Metanephros (tissue), 2 donors: ENCODE measurements at places on chromosomes 13 and 19. TPM values are rescaled to one million over a fixed set of nuclear protein-coding genes. Genes with fewer than 3 reads are reported as not detected.

CGB7 gene
- total RNA-seq = 1.3 TPM

NTN5 gene
- total RNA-seq = 0.76 TPM

LSM14A gene
- 200 TPM for total RNA-seq

PNMA8A gene
- total RNA-seq = 44.5 TPM

VSTM1 gene
- total RNA-seq = 2.9 TPM

HNRNPL gene
- 311 TPM for total RNA-seq

FFAR3 gene
- total RNA-seq = 0.76 TPM

LILRA1 gene
- 1.1 TPM for total RNA-seq

KL gene
- total RNA-seq = 44.2 TPM

ZIM2 gene
- total RNA-seq = 3.9 TPM

TEX26 gene
- not detected for total RNA-seq

GRIN2D gene
- 0.99 TPM for total RNA-seq

OR1M1 gene
- not detected for total RNA-seq

LGI4 gene
- total RNA-seq = 5.1 TPM

SH2D3A gene
- total RNA-seq = 11.9 TPM

CATSPERD gene
- total RNA-seq = not detected

LHB gene
- total RNA-seq = 1.1 TPM

LRRC4B gene
- 35.3 TPM for total RNA-seq

SYDE1 gene
- 26.7 TPM for total RNA-seq

TMEM38A gene
- 45.7 TPM for total RNA-seq

SPACA4 gene
- total RNA-seq = not detected

MEF2B gene
- 0.18 TPM for total RNA-seq

OR10H1 gene
- not detected for total RNA-seq

MAST1 gene
- 1.1 TPM for total RNA-seq

CLEC17A gene
- 1.3 TPM for total RNA-seq
